Putamen (tissue), 1 donor: ENCODE measurements at places on chromosomes 3 and 15.

DNA sequence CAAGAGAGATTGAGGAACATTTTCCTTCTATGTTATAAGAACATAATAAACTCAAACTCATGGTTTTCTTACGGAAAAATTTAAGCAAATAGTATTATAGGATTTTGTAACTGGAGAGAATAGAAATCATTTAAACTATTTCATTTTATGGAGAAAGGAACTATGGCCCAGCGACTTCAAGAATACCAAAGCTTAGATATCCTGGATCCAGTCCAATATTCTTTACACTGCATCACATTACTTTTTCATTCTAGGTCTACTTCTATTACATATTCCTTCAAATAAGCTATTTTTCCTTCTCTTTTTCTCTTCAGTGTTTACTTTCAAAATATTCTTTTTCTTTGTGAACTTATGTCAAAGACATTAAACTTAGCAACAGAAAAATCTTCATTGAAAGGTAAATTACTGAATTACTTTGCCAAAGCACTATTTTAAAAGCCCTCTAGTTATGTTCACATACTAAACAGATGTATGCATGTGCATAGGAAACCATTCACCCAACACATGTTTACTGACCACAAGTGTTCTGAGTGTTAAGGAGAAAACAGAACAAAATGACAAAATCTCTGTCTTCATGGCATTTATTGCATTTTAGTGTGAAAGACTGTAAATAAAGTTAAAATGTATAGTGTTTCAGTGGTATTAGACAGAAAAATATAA is 20.4 kb downstream of the KPNA4 start:
- no peak for DNase-seq

DNA sequence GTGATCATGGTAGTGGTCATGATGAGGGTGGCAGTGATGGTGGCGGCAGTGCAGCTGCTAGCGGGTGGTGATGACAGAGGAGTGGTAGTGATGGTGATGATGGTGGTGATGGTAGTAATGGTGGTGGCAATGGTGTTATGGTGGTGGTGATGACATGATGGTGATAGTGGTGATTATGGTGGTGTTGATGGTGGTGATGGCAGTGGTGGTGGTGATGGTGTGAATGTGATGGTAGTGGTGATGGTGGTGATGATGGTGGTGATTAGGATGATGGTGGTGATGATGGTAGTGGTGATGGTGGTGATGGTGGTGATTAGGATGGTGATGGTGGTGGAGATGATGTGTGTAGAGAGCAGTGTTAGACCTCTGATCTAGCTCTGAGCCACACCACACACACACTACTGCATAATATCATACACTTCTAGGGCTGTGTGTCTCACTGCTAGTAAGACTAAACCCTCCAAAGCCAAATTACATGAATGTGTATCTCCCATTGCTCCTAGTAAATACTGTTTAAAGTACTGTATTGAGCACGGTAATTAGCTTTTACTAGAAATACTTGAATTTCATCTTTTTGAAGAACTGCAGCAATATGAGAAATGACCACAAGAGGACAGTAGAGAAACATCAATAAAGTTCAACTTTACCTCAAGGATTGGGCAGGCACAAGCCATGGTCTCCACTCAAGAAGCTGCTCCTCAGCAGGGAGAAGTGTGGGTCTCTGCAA is 28.8 kb downstream of the TMED3 start:
- peak; percentile 3 for DNase-seq

- no peak for DNase-seq
Observed at GRCh38 chr3:115663414-115663813, 40.1 kb downstream of the GAP43 start.

DNA sequence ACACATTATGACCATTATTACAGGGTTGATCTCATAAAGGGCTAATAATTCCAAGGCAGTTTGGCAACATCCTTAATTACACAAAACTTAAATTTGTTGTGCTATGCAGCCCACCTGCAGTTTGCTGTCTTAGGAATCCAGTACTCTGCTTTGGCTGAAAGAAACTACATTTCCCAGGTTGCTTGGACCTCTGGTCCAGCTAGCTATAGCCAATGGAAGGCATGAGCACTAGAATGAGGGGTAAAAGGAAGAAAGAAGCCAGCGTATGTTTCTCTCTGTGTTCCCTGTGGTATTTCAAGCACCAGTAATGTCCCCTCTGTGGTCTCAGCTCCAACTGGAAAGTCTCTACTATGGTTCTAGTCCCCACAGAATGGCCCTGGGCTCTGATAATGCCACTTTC is 84.3 kb upstream of the TSC22D2 start:
- DNase-seq = no peak

- DNase-seq = peak; percentile 29
Observed at GRCh38 chr3:184261270-184261853, at the start of gene CAMK2N2. Gene CAMK2N2 (minus strand): TSS chr3:184261553. CDS start chr3:184261285, 268 bp downstream.

DNA sequence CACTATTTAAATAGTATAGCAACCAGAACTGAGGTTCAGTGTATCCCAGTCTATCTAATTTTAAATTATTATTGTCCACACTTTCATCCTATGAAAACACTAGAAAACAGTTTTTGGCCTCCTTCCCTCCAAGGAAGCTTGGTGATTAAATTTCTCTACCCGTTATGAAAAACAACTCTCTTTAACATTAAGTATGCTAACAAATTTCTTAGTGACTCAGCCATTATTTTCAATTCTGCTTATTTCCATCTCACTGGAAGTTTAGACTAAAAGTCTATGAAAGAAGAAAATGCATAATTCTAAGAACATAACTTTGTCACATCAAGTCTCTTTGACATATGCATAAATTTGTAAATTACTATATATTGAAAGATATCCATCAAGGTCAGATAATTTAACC is 185.2 kb downstream of the NSUN3 start:
- no peak for DNase-seq

- no peak for DNase-seq
Observed at GRCh38 chr3:135981701-135982403, 16.3 kb downstream of the PPP2R3A start.

DNA sequence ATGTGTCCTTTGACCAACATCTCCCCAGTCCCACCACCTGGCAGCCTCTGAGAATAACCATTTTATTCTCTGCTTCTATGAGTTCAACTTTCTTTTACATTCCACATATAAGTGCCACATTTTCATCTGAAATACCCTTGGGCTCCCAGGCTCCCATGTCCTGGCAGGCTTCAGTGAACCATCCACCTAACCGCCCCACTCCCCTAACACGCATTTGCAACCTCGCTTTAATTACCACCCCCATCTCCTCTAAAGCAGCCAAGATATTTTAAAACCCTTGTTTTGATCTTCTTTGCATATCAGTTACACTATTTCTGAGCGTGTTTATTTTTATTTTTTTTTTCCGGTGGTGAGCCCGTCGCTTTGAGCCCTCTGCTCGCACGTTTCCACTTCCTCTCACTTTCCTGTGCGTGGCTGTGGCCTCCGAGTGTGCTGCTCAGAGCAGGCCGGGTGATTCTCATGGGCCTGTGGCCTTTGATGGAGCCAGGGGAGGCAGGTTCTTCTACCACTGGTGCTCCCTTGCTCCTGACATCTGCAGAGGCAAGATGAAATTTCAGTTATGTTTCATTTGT is 195.4 kb upstream of the LPP start:
- no peak for DNase-seq

DNA sequence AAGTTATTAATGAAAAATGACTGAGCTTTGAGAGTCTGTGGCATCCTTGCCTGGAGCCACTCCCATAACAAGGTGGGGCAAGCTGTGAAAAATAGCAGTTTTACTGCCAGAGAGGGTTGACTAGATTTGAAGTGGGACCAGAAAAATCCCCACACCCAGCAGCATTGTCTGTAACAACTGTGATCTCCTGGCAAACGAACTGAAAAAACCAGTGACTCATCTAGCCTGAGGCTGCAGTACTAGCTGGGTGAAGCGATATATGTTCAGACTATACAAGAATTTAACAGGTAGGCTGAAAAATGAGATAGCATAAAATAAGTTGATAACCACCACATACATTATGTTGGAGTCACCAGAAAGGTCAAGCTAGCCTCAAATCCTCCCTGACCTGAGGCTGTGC is 64.0 kb downstream of the DPH6 start:
- no peak for DNase-seq

DNA sequence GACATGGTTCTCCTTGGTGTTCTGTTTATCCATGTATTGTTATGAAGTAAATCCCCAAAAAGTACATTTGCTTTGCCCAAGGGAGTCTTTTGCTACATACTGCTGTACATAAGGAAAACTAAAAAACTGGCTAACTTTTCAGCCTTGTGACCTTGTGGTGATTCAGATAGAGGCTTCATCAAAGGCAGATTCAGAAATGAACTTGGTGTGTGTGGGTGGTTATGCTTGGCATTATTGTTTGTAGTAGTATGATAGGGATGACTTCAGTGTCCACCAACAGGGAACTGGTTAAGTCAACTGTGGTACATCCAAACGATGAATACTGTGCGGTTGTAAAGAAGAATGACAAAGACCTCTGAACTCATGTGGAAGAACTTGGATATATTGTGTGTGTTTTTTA is 75.6 kb upstream of the CHRNB4 start:
- DNase-seq = no peak

- no peak for DNase-seq
Observed at GRCh38 chr3:169091196-169091823, 572.2 kb downstream of the MECOM start.

DNA sequence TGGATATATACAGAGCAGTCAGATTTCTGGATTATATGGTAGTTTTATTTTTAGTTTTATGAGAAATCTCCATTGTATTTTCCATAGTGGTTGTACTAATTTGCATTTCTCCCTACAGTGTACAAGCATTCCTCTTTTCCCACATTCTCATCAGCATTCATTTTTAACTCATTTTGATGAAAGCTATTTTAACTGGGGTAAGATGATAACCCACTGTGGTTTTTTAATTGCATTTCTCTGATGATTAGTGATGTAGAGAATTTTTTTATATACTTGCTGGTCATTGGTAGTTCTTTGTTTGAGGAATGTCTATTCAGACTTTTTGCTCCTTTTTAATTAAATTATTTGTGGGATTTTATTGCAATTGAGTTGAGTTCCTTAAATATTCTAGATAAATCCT is 903.6 kb downstream of the DIPK2A start:
- DNase-seq = no peak

GRCh38 chr3:160100610-160101009 is 112.0 kb downstream of the IL12A start:
- DNase-seq = no peak

- DNase-seq = peak; percentile 53
Observed at GRCh38 chr3:108406661-108407206, 103.7 kb downstream of the MYH15 start.

GRCh38 chr3:147369661-147370123 is 36.7 kb downstream of the ZIC4 start:
- DNase-seq = no peak

GRCh38 chr3:138625707-138626365 is 17.3 kb downstream of the FAIM start:
- peak; percentile 45 for DNase-seq

GRCh38 chr15:47184003-47184907 is 533.0 kb upstream of the SEMA6D start:
- DNase-seq = no peak

DNA sequence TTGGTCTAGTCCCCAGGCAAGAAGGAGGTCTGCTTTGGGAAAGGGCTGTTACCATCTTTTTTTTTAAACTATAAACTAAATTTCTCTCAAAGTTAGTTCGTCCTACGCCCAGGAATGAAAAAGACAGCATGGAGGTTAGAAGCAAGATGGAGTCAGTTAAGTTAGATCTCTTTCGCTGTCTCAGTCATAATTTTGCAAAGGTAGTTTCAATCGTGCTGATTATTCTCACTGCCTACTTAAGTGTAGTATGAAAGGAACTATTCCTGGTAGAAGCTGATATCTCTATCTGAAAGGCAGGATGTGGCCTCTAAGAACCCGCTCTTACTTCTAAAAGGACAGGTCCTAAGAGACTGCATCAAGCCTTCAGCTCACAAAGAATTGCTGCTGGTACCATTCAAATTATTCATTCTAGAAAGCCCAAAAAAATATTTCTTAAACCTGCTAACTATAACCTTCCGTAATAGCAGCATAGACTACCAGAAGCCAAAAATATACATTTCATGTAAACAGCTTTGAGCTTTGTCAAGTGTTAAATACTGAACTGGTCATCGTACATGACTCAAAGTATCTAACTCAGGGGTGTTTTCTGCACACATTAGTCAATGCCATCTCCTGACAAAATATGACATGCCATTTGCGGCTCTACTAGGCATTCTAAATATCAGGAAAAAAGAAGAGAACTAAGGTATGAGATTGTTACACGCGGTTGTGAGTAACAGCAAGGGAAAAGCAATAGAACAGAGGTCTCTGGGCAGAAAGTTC is 96.0 kb upstream of the CCDC80 start:
- no peak for DNase-seq

- no peak for DNase-seq
Observed at GRCh38 chr3:148718982-148719862, 21.5 kb downstream of the AGTR1 start.

GRCh38 chr15:80953953-80954778 is 35.5 kb downstream of the MESD start:
- DNase-seq = no peak

- no peak for DNase-seq
Observed at GRCh38 chr15:85094685-85095084, 113.0 kb downstream of the PDE8A start.

DNA sequence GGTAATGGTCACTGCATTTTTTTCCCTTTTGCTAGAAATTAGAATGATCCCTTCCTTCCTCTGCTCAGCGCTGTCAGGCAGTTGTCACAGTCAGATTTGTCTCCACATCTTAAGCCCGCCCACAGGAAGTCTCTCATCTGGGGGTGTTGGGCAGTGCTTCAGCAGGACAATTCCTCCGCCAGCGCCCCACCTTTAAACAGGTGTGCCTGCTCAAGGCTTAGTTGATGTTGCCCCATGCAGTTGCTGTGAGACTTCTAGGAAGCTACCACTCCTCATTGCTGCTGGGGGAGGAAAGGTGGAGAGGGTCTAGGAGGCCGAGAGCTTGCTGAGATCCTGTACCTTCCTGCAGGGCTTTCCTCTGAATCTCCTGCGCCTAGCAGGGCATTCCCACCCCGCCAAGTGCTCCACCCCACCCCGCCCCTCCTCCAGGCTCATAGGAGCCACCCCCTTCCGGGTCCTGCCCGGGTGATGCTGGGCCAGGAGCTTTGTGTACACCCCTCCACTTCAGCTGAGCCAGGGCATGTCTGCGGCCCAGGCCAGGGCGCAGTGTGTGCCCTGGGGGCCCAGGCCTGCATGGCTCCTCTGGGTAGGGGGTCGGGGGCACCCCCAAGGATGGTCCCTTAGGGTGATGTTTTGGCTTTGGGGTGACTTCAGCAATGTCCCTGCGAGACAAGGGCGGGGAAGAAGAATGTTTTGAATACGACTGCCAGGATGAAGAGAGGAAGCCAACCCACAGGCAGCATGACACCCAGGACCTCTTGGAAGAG is 68.7 kb downstream of the TRAK1 start:
- DNase-seq = no peak

DNA sequence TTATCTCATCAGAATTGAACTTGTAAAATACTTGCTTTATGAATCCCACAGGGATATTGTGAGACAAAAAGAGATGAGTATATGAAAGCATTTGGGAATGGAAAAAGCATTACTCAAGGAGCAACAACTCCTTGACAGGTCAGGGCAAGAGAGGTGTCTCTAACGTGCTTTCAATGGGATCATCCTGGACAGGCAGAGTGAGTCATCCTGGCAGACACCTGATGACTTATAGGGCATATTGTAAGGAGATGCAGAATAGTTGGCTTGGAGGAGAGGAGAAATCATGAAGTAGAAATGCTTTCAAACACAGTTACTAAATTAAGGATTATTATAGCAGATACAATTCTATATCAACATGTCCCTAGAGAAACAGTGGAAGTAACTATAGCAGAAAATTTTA is 71.9 kb upstream of the THSD4 start:
- no peak for DNase-seq

- no peak for DNase-seq
Observed at GRCh38 chr3:15120986-15121385, 22.0 kb upstream of the RBSN start.

- DNase-seq = no peak
Observed at GRCh38 chr15:34754674-34755418, at the start of gene GJD2. Gene GJD2 (minus strand): TSS chr15:34754998. CDS start chr15:34754488, 510 bp downstream.
